Omental fat pad (tissue), 4 donors: ENCODE measurements at places on chromosomes 12 and 14.

DNA sequence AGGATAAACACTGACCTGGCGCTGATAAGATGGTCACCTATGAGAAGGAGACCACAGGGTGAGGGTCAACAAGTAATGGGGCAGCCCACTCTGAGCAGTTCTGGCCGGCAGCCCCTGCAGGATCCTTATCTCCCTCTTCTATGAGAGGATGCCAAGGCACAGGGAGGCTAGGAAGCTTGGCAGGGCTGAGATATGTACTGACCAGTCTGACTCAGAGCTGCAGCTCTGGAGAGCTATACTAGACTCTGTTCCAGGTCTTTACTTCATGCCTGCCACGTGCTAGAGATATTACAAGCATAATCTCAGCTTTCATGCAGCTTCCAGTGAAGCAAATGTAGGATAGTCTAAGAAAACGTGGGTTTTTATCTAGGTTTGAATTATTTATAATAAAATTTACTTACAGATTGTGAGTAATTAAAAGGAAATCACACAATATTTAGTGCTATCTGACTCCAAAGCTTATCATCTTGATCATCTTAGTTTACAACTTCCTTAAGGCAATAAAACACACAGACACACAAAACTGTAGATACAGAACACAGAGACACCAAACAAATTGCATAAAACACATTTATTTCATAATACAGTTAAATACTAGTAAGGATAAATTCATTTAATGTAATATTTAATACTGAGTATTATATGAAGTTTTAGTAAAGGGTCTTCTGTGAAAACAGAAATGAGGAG is 32.3 kb downstream of the GIT2 start:
- no peak for DNase-seq

GRCh38 chr14:105861985-105862465 is 335.6 kb downstream of the TMEM121 start:
- no peak for DNase-seq

- DNase-seq, result no peak
Observed at GRCh38 chr14:77279719-77280118, 8.7 kb upstream of the NGB start.

DNA sequence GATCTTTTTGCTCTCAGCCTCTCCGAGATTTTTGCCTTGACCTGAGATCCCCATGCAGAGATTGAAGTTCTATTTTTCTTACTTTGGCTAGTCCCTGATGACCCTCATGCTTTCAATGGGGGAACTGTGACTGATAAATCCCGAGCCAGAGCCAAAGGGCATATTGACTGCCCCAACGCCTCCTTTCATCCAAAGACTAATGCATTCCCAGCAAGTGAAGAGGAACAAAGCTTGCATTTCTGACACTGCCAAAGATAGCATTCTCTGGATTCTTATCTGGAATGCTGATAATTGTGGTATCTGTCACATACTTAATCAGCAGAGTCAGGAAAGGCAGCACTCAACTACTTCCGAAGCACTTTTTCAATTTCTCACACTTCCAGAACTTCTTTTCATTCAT is 152.3 kb upstream of the EGLN3 start:
- no peak for DNase-seq

DNA sequence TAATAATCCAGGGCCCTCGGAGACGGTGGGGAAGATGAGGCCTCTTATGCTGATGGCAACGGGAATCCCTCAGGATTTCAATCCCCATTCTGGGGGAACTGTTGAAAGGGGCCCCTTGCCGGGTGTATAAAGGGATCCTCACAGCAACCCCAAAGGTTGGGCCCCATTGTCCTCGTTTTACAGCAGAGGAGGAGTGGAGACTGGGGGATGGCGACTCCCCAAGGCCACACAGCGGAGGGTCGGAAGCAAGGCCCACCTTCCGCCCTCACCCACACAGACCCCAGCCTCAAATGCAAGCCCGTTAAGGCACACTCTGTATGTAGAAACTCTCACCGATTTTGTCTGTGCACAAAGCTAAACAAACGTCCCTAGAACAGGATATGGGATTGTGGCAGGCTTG is 327.9 kb upstream of the DIO3 start:
- DNase-seq, result no peak

GRCh38 chr12:92445253-92446082 is 257.3 kb upstream of the PLEKHG7 start:
- no peak for DNase-seq

DNA sequence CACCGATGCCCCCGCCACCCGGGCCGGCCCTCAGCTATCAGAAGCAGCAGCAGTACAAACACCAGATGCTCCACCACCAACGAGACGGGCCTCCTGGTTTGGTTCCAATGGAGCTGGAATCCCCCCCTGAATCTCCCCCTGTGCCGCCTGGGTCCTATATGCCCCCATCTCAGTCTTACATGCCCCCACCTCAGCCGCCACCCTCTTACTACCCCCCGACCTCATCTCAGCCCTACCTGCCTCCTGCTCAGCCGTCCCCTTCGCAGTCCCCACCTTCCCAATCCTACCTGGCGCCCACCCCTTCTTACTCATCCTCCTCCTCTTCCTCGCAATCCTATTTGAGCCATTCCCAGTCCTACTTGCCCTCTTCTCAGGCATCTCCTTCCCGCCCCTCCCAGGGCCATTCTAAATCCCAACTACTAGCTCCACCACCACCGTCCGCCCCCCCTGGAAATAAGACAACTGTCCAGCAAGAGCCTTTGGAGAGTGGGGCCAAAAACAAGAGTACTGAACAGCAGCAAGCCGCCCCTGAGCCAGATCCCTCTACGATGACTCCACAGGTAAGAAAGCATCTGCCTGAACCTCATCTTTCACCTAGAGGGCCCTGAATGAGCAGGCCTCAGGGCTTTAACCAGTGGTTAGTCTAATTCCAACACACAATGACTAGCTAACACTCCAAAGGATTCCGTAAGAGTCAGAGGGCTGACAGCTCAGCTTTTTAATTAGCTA is 851 bp downstream of the YLPM1 start:
- DNase-seq, result no peak
